ENCODE measurements at places on chromosomes 6 and 20.

DNA sequence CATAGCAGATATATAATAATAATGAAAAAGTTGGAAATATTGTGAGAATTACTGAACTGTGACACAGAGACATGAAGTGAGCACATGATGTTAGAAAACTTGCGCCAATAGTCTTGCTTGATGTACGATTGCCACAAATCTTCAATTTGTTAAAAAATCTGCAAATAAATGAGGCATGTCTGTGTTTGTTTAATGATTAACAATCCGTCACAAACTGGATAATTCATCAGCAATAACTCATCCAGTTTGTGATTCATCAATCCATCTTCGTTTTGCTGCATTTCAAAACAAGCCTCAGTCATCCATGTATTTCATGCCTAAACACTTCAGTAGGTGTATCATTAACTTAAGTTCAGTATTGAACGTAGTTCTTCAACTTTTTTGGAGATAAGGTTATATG lies 25.5 kb upstream of the SMIM26 start:
- ATAC-seq, result no peak

- ATAC-seq, result no peak
Observed at GRCh38 chr6:33632558-33633039, 11.5 kb downstream of the ITPR3 start.

DNA sequence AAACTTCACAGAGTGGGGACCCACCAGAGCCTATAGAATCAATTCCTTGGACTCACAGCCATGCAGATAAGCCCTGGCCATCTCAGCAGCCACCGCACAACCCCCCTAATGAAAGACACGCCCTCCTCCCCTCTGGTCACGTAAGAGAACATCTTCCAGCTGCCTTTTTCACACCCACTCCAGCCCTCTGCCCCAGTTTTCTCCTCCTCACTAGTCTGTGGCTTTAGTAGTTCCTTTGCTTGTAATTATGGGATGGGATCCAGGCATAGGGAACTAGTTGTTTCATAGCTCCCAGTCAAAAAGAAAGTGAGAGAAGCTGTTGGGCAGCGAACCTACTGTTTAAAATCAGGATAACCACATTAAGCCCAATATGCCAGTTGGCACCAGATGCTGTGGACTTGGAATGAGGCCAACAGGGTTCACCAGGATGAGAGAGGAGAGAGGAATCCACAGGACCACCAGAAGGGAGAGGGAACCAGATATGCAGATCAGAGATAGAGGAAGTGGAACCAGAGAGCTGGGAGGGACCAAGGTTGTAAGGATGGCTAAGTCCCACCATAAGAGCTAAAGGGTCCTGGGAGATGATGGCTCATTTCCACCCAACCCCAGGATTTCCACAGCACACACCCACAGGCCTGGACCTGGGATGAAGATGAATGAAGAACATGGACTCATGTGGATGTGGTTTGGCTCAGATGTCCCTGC lies 9.0 kb upstream of the BTN3A1 start:
- ATAC-seq, result no peak

- no peak for ATAC-seq
Observed at GRCh38 chr20:53055367-53056067, 83.4 kb downstream of the TSHZ2 start.

Data from gastroesophageal sphincter (tissue), 4 donors.